CD14-positive monocyte (primary cell): ENCODE measurements at places on chromosomes 16 and 17. TPM values are rescaled to one million over a fixed set of nuclear protein-coding genes. Genes with fewer than 3 reads are reported as not detected.

The PARD6A gene
- 6.1 TPM for polyA plus RNA-seq

DNA sequence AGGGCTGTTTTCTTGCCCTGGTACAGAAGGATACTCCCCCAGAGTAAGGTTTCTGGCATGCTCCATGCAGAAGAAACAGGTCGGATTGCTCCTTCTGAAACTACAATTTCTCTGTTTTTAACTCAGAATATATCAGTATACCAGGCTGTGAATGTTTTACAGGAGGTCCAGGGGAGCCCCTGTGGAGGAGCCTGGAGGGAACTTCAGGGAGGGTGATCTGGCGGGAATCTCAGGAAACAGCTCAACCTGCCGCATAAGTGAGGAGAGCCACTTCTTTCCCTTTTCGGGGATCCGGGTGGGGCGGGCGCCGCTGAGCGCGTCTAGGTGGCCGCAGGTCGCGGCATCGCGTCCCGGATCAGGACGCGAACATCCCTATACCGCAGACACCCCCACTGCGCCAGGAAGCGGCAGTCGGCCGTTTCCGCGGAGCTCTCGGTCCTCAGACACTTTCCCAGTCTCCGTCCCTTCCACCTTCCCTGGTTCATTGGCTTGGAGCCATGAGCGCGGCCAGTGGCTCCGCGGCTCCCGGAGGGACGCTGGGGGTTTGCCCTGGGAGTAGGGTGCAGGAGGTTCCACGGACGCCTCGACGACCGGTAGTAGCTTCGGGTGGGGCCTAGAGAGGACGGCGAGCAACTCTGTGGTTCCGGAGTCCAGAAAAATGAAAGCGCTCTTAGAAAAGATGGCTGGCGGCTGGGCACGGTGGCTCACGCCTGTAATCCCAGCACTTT is 3.1 kb upstream of the ZNF764 start:
- DNase-seq, result peak; percentile 40

GRCh38 chr16:81204798-81205680 is 33.5 kb upstream of the BCO1 start:
- DNase-seq, result peak; percentile 18

DNA sequence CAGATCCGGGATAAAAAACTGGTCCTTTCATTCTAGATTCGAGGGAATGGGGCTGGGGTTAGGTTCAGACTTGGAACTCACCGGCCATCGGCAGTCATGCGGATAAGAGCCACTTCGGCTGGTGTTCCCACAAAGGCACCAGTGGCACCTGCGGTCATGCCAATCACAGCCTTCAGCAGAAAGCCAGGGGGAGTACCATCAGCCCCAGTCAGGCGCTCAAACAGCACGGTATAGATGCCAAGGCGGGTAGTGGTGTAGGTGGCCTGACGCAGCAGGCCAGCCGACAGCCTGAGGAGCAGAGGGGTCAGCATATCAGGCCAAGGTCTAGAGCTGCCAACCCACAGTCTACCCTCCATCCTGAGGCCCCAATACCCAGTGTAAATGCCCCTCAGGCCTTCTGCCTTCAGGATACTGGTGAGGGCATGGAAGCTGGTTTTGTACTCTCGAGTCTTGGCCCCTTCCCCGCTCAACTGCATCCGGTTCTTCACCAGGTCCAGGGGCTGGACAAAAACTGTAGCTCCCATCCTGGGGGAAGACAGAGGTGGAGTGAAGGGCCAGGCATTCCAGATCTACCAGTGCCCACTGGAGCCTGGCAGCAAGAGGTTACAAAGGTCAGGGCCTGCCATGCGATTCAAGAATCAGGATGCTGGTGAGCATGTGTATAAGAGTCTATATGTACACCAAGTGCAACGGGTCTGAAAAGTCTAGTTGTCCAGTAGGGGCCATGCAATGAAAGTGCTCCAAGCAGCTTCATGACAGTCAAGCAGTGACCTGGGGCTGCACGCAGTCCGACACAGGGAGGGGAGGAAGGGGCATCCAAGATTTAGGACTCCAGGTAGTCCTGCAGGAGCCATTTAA is 929 bp downstream of the SLC25A11 start:
- no peak for DNase-seq

GRCh38 chr17:78992542-78993212 is 13.0 kb upstream of the LGALS3BP start:
- DNase-seq, result no peak
